ENCODE measurements at places on chromosomes 5 and 9.

DNA sequence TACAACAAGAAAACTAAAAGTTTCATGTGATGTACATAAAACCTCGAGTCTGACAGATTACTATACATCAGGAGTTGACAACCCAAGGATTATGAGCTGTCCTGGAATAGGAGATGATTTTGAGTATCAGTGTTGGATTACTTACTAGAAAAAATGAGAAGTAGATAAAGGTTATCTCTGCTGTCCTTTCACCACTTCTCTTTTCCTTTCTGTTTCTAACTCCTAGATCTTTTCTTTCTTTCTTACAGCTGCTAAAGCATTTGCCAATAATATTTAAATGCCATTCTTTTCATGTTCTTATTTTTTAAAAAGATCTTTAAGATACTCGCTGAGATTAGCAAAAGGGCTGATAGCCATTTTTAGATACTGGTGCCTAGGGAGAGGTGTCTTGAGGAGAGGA is 14.8 kb downstream of the RBM27 start:
- no peak for DNase-seq

DNA sequence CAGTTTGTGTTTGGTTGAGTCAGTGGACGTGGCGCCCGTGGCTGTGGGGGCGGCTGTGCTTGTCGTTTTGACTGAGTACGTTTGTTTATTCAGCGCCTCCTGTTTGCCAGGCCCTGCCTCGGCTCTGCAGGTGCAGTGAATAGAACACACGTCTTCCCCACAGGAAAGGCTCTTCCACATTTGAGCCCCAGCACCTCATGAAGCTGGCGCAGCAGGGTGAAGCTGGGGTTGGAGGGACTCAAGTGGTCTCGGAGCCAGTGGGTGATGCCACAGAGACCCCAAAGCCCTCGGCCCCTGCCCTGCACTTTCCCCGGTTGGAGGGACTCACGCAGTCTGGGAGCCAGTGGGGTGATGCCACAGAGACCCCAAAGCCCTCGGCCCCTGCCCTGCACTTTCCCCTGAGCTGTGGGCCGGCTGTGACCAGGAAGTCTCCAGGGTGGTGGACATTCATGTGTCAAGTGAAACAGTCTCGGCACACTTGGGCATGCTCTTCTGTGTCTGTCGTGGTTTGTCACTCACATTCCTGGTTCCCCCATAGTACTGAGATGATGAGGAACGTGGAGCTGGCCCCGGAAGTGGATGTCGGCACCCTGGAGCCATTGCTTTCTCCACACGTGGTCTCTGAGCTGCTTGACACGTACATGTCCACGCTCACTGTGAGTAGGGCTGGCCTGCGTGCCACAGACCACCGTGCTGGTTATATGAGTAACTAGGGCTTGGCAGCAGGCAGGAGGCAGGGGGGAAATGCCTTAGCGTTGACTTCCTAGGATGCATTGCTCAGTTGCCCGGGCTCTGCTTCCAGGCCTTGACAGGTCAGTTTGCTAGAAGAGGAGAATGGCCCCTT is 13.6 kb downstream of the EXOC3 start:
- DNase-seq: no peak

- no peak for DNase-seq
Observed at GRCh38 chr9:71162126-71162525, 40.7 kb upstream of the TRPM3 start.

GRCh38 chr9:70408393-70409040 is 5.9 kb downstream of the KLF9 start:
- DNase-seq: no peak

GRCh38 chr5:127957183-127957582 is 126.4 kb upstream of the SLC12A2 start:
- DNase-seq: no peak

All from NCI-H345 (cell line).